ENCODE measurements at places on chromosomes 7 and 10.

DNA sequence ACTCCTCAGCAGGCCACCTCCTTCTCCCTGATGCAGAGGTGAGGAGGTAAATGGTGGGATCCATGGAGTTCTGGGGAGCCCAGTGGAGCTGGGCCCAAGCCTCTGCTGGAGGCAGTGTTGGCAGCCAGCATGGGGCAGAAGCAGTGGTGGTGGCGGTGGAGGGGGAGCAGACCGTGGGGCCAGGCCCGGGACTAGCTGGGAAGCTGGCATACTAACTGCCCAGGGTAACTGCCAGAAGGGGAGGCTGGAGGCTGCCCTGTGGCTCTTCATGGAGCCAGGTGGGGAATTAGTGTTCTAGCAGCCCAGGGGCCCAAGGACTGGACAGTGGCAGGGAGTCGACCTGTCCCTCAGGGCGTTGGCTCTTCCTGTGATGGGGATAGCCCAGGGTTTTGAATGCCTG, 16.1 kb upstream of the SMARCD3 start:
- DNase-seq, result no peak

- DNase-seq, result no peak
These were observed 25.8 kb upstream of the ZRANB1 start for GRCh38 chr10:124916098-124916584.

DNA sequence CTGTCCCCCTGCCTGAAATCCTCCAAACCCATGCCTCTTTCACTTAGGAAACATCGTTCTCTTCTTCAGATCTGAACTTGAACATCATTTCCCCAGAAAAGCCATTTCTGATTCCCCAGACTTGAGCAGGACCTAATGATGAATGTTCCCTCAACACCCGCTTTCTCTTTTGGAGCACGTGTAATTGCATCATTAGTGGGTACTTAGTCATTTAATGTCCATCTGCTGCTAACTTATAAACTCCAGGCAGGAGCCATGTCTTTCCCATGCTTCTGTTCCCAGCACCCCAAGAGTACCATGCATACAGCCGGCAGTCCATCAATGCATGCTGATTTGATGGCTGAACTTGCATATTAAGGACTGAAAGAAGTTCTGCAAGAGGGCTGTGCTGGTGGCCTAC, 36.5 kb upstream of the ECHDC3 start:
- no peak for DNase-seq

DNA sequence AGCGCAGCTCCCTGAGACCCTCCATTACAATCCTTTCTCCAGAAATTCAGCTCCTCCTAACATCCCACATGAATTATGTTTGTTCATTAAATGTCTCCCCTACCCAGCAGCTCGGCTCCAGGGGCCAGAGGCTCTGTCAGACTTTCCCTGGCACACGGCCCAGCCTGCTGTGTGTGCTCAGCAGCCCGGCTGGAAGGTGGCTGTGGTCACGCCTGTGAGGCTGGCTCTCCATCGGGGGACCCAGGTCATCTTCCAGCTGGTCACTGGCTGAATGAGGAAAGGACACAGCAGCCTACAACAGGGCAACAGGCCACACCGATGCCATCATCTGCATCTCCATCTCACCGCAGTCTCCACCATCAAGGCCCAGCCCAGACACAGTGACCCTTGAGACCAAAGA, 219.8 kb downstream of the MAD1L1 start:
- DNase-seq, result no peak

- DNase-seq, result no peak
These were observed 40.8 kb upstream of the LOXL4 start for GRCh38 chr10:98308669-98309365.

- no peak for DNase-seq
These were observed 561.1 kb downstream of the ACTR3B start for GRCh38 chr7:153320681-153321080.

- DNase-seq, result no peak
These were observed 220.0 kb upstream of the MBL2 start for GRCh38 chr10:52992567-52992966.
